ENCODE measurements at places on chromosomes 5 and 9. TPM values are rescaled to one million over a fixed set of nuclear protein-coding genes. Genes with fewer than 3 reads are reported as not detected.

- DNase-seq: peak; percentile 74
These were observed 2.1 kb upstream of the ANXA1 start for GRCh38 chr9:73149371-73150067.

The TIGD6 gene
- 0.75 TPM for total RNA-seq

The ARL14EPL gene
- not detected for total RNA-seq

The OLFML2A gene
- 7.0 TPM for total RNA-seq

The MEIKIN gene
- not detected for total RNA-seq
